Endothelial cell (in vitro differentiated cells): ENCODE measurements at places on chromosomes 3 and 15. TPM values are rescaled to one million over a fixed set of nuclear protein-coding genes. Genes with fewer than 3 reads are reported as not detected.

DNA sequence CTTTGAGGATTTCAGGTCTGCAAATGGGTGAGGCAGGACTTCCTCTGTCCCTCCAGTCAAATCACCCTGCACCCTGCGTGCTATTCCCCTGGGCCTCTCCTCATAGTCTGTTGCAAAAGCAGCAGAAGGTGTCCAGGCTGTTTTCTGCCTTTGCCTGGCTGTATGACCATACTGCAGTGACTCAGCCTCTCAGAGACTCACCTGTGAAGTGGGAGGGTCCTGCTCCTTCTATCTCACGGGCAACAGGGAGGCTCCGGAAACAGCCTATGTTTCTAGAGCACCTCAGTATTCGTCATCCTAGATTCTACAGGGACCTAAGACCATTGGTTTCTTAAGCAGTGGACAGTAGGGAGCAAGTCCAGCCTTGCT lies 216.4 kb downstream of the TLE3 start:
- DNase-seq = no peak

TM6SF1 gene
- total RNA-seq = 6.0 TPM

ZNF717 gene
- 5.3 TPM for total RNA-seq

FRMD4B gene
- 102 TPM for total RNA-seq

- no peak for DNase-seq
Observed at GRCh38 chr3:14145670-14146380, 21.0 kb downstream of the TMEM43 start.

DNA sequence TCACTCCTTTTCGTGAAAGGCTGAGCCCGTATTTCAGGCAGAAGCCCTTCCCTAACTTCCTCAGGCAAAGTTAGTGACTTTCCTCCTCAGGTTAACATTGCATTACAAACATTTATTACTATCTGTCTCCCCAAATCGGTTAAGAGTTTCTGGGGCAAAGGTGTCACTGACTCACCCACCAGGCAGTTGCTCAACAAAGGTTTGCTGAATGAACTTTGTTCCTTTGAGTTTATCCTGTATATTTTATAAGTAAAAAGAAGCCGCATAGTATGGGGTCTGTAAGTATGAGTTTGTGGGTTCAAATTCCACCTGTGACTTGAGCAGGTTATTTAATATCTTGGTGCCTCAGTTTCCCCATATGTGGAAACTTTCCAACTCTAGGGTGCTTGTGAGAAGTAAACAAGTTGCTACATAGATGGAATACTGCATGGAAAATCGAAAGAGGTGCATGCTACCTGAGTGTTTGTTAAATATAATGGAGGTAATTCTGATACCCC lies 177.7 kb downstream of the THRB start:
- no peak for DNase-seq

TMEM108 gene
- 14.2 TPM for total RNA-seq

IL17RB gene
- total RNA-seq = 0.33 TPM

GPR149 gene
- not detected for total RNA-seq

GRCh38 chr15:38455092-38455491 lies 1.2 kb downstream of the FAM98B start:
- no peak for DNase-seq

SI gene
- not detected for total RNA-seq

GRCh38 chr3:124817079-124817478 lies 70.1 kb downstream of the ITGB5 start:
- no peak for DNase-seq

LYZL4 gene
- not detected for total RNA-seq

GRCh38 chr3:46947981-46948791 lies 28.4 kb downstream of the CCDC12 start:
- no peak for DNase-seq

DNA sequence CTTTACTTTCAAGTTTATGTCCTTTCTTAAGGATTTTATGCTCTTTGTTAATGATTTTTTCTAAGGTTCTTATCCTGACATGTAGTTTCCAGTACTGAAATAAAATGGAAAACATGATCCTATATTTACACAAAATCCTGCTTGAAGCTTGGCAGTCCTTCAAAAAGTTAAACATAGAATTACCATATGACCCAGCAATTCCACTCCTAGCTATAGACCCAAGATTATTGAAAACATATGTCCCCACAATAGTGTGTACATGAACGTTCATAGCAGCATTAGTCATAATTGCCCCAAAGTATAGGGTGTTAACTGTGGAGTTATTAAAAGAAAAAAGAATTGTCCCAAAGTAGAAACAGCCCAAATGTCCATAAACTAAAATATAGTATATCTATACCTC lies 33.2 kb downstream of the ITGB5 start:
- DNase-seq = no peak

FBXO40 gene
- total RNA-seq = not detected

DNA sequence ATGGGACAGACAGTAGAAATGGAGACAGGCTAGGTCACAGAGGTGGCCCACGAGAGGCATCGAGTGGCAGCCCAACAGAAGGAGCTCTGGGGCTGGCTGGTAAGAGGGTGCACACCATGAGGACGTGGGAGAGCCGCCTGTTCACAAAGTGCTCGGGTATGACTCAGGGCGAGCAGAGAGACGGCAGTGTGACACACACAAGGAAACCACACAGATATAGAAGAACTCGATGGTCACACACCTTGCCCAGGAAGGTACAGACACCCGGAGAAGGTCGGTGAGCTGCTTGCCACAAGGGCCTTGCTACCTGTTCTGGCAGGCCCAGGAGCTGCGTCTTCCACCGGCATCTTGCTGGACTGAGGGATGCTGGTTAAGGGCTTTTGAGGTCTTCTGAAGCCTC lies 50.2 kb downstream of the CA12 start:
- no peak for DNase-seq

ACAN gene
- total RNA-seq = 0.03 TPM

DNA sequence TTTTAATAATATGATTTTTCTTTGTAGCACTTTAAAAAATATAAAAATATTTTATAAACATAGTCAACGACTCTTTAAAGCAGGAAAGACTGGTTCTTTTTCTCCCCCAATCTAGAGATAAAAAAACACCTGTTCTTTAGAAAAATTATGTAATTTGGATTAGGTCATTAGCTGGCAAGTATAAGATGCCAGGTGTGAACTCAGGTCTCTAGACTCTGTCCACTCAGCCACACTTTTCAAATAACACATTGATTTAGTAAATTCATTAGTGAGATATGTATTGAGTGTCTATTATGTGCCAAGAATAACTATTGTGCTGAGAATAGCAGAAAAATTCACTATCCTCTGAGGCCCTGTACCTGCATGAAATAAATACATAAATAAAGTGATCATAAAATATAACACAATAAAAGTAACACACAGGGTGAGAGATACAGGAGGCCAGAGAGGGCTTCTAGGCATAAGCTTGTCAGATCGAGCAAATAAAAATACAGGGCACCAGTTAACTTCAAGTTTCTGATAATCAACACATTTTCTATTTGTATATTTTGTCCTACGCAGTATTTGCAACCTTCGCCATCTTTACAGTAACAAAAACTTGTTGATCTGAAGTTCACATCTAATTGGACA lies 867.1 kb upstream of the GBE1 start:
- no peak for DNase-seq
